ENCODE measurements at places on chromosomes 1 and 21.

DNA sequence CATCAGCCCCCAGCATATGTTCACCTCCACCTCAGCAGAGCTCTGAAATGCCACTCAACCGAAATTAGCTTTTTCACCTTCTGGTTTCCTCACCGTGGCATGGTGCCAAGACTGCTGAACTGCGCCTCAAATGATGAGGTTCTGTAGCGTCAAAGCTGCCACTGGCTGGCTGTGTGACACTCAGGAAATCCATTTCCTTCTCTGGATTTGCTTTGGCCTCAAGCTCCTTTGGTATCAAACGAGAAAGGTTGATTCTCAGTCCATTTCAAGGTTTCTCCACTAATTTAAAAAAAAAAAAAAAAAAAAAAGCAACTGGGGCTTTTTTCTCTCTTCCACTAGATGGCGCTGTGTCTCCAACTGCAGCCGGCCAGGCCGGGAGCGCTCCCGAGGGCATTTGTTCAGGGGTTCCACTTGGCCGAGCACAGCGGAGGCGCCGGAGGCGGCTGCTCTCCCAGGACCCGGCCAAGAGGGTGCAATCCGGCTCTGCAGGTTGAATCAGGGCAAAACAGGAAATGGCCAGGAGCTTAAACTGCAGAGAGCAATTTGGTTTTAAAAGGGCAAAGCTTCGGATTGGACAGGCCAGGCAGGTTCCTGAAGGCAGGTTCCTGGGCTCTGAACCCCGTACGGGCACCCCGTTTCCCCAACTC, 26.5 kb upstream of the PLA2G2C start:
- DNase-seq: no peak

GRCh38 chr1:81432059-81432458, 368.7 kb upstream of the ADGRL2 start:
- DNase-seq: no peak

GRCh38 chr1:194813096-194813495, 1626.7 kb upstream of the B3GALT2 start:
- no peak for DNase-seq

- DNase-seq: peak; percentile 65
These were observed at the start of gene CCSAP for GRCh38 chr1:229342656-229343569. CCSAP (minus strand) TSS chr1:229343047; CDS start chr1:229342465, 582 bp downstream.

- no peak for DNase-seq
These were observed 252.9 kb downstream of the KCNT2 start for GRCh38 chr1:196355206-196355786.

DNA sequence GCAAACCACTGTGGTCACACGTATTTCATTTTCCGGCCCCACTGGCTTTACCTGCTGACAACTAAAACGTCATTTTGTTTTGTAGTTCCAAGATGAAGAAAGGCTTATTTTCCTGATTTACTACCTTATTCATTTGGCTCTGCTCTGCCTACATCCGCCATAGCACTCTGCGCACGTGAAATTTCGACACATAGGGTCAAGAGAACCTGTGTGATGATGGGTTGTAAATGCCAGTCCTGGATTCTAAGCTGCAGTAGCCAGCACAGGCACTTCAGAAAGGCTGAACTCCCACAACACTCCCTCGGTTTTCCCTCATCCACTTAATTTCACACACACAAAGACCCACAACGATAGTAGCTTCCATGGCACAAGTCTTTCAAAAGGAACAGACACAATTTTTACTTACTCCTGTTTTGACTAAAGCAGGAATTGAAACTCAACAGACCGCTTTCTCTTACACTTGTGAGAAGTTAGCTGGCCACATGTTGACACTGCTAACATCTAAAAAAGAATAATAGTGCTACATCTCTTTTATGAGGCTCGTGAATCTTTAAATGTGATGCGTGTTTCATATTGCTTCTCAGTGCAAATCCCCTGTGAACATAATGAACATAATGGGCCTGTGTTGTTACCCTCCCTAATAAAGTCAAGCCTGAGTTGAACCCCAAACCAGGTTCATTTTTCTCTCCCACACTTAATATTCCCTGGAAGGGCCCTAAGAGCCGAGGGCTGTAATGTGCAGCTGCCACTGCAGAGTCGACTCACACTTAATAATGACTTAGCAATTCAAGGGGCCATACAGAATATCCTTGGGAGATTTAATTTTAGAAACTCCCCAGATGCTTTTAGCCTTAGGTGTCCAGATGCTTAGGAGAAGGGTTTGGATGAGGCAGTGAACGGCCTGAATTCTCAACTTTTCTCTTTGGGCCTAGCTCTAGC, 1.5 kb upstream of the RUNX1 start:
- DNase-seq: no peak

DNA sequence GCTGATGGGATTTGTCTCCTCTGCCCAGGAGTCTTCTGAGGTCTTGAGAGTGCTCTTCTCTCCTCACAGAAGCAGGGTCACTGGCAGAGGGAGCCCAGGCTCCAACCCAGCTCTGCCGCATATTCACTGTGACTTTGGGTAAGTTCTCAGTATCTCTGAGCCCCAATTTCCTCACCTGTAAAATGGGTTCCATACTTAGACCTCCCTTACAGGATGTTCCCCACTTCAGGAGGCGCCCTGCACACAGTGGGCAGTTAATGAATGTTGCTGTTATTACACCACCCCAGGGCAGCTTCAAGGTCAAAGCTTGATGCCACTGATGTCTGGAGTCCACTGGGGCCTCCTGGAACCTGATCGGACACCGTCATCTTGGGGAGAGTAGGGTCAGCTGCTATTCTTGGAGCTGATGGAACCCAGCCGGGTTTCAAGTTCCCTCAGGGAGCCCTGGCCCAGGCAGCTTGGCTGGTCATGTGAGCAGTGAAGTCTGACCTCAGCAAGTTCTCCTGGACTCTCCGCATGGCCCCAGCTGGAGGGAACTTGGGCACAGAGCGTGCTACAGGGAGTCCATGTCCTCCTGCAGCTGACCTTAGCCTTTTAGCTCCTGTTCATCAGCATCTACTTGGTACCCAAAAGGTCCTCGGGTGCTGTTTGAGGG, 21.8 kb downstream of the COA7 start:
- DNase-seq: no peak

- no peak for DNase-seq
These were observed 174.8 kb upstream of the VAMP3 start for GRCh38 chr1:7596126-7596965.

DNA sequence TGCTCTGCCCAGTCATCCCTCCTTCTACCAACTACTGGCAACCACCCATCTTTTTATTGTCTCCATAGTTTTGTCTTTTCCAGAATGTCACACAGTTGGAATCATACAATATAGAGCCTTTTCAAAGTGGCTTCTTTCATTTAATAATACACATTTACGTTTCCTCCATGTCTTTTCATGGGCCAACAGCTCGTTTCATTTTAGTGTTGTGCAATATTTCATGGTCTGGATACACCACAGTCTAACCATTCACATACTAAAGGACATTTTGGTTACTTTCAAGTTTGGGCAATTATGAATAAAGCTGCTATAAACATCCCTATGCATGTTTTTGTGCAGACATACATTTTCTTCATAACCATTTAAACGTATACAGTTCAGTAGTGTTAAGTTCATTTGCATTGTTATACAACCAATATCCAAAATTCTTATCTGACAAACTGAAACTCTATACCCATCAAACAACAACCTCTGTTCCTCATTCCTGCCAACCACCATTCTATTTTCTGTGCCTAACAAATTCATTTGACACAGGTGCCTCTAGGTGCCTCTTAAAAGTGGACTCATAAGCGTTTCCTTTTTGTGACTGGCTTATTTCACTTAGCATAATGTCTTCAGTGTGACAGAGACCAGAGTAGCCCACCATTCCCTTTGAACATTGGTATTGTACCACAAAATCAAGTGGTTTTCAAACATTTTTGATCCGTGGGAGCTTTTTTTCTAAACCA, 138.1 kb downstream of the NR5A2 start:
- DNase-seq: no peak

DNA sequence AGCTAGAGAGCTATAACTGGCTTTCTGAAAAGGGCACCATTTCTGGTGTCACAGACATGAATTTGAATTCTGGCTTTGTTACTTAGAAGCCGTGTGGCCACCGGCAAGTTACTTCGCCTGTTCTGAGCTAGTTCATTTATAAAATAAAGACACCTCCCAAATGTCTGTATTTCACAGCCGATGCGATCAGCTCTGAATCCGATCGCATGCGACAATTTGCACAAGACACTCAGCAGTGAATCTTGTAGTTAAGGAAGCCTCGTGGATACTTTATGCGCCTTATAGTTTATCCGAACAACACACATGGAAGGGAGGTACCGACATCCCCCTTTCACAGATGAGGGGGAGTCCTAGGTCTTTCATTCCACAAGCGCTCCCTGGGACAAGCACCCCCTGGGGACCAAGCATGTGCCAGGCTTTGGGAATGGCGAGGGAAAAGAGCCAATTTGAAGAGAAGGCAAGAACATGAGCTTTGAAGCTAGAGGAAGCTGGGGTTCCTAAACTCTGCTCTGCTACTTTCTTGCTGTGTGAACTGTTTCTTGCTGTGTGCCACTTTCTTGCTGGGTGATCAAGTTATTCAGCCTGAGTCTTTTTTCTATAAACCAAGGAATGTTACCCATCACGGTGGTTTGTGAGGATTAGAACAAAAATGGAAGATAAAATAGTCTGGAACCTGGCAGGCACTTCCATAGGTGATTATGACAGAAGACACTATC, 3.9 kb downstream of the ID3 start:
- DNase-seq: no peak

- no peak for DNase-seq
These were observed 112.5 kb upstream of the PAXBP1 start for GRCh38 chr21:32884062-32884461.

DNA sequence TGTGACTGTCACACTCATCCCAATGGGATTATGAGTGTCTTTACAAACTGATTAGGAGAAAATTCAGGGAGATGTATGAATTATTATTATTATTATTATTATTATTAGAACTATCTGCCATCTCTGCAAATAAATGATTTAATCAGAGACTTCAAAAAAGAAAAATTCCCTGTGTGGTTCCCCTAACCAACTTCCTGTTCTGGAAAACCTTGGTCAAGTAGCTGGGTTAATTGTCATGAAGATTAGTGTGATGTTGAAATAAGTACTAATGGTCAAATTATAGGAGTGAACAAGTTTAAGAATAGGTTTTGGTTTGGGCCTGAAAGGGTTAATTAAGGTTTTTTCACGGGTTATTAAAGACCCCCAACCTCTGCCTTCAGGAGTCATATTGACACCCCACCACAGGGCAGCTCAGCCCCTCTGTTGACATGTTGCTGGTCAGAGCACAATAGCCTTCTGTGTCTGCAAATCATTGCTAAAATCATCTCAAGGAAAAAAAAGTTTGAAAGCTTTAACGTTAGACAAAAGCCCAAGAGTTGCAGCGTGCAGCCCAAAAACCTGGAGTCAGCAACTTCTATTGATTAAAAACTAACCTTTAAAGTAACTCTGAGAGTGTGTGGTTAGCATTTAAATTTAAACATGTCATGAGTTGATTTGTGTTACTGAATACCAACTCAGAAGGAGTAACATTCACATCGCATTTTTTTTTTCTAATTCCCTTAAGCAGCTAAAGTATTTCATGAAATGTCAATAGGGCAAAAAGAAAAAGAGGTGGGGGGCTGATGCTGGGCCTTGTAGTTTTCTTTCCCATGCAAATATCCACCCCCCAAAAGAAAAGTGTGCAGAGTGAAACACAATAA, 272.5 kb downstream of the TM2D1 start:
- DNase-seq: no peak

DNA sequence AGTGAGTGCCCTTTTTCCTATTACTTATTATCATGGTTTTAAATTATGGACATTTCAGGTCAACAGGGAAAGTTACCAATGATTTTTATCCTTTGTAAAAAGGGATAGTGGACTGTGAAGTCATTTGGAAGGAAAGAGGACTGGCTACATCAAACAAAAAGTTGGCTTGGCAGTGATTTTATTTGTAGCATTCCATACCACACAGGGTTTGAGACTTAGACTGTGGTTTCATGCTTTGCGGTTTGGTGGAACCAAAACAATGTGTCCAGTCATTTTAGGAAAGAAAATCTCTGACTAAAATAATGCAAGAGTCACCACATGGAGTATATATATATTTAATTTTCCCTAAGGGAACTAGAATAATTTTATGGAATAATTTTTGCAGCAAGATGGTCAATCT, 239.5 kb downstream of the HMCN1 start:
- no peak for DNase-seq

- DNase-seq: no peak
These were observed 18.3 kb downstream of the BTG2 start for GRCh38 chr1:203323587-203323986.

GRCh38 chr21:46028573-46029091, 47.1 kb downstream of the COL6A1 start:
- DNase-seq: no peak

DNA sequence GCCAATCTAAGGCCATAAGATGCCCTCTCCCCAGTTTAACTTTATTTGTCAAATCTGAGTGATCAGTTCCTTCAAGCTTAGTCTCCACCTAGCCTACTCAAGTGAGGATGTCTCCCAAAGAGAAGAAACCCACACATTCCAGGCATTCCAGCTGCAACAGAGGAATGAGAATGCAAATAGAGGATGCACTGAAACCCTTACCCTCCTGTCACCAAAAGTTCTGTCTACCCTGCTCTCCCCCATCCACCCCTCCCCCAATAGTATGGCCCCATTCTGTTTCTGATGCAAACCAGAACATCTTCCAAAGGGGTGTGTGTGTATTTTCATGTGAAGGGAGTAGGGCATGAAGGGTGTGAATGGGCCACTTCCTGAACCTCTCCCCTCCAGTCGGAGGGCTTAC, 3.0 kb downstream of the DUSP23 start:
- no peak for DNase-seq

DNA sequence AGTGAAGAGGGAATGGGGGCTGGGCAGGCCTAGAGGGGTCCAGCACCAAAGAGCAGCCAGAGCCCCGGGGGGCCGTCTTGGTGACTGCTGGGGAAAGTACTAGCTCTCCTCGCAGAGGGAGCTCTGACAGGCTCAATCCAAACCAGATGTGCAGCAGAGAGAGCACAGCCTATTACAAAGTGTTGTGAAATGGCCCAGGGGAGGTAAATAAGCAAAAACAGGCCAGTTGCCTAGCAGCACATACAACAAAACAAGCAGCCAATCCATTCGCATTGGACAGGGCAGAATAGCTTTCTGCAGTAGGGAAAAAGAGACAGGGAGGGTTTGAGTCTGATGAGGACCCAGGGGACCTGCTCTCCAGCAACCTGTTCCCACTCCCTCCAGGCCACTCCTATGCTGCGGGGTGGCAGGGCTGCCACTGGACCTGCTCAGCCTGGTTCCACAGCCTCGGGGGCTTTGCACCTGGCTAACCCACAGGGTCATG, 239.6 kb upstream of the FGGY start:
- peak; percentile 19 for DNase-seq

DNA sequence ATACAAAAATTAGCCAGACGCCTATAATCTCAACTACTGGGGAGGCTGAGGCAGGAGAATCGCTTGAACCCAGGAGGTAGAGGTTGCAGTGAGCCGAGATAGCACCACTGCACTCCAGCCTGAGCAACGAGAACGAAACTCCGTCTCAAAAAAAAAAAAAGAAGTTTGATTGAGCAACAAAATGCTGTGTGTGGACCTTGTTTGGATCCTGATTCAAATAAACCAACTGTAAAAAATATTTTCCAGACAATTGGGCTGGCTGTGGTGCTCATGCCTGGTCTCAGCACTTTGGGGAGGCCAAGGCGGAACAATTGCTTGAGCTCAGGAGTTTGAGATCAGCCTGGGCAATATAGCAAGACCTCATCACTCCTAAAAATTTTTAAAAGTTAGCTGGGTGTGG, 16.8 kb downstream of the PTAFR start:
- DNase-seq: no peak

- DNase-seq: no peak
These were observed 126.6 kb downstream of the RUNX1 start for GRCh38 chr21:34922479-34922878.

GRCh38 chr1:160800645-160801408, 4.9 kb downstream of the LY9 start:
- DNase-seq: no peak

Data from frontal cortex (tissue), 4 donors.